ENCODE measurements at places on chromosomes 12 and 14.

DNA sequence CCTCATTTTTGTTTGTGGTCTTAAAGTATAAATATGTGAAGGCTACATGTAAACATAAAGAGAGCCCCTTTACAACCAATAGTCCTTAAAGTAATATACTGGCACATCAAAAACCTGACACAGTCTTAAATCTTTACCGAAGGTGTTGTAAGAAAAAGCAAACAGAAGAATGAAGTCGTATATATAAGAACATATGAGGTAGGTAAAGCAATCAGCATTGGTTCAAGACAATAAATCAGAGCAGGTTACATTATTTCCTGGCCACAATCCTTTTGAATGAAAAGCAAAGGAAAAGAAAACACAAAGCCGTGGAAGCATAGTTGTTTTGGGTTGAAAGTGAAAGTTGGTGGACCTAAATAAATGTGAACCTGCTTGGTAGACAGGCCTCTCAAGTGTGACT lies 183.7 kb upstream of the STXBP6 start:
- DNase-seq: no peak

DNA sequence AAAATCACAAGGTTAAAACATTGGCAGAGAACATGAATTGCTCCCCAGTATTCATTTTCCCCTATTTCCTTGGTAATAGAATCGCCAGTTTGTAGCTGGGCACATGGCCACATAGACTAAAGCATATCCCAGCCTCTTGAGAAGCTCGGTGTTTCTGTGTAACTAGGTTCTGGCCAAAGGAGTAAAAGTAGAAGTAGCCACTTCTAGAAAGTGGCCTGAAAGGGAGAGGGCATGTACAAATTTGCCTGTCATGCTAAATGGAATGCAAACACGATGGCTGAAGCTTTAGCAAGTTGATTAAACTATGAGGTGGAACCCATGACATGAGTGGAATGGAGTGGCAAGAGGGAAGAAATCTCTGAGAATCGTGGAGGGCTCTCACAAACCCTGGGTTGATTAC lies 173.7 kb upstream of the EGLN3 start:
- no peak for DNase-seq

- DNase-seq: no peak
Observed at GRCh38 chr14:42028607-42029006, 421.9 kb downstream of the LRFN5 start.

DNA sequence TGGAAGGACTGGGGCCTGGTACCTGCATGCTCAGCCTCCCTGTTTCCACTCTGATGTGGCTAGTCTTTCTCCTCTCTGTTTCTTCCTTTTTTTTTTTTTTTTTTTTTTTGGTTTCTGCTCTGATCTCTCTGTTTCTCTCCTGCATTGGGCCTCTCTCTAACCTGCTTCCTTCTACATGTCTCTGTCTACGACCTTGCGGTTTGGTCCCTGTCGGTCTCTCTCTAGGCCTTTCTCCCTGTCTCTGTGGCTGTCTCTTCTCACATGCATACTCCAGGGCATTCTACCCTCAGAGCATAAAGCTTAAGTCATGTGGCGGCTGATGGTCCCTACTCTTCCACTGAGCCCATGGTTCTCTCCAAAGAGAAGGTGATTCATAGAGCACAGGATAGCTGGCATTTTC lies 1096.6 kb downstream of the BCL11B start:
- no peak for DNase-seq

DNA sequence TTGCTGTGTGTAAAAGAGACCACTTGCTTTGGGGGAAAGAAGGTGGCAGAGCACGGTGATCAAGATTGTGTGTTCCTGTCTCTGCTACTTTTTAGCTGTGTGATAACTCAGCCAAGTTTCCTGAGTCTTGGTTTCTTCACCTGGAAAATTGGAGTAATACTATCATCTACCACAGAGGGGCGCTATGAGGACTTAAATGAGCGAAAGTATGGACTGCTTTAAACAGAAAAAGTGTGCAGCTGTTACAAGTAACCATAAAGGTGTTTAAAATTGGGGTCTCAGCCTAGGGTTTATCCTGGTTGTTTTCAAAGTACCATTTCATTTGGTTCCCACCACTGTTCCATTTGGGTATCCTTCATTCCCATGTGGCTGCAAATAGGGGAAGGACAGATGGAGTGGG lies 65.9 kb upstream of the WSCD2 start:
- no peak for DNase-seq

DNA sequence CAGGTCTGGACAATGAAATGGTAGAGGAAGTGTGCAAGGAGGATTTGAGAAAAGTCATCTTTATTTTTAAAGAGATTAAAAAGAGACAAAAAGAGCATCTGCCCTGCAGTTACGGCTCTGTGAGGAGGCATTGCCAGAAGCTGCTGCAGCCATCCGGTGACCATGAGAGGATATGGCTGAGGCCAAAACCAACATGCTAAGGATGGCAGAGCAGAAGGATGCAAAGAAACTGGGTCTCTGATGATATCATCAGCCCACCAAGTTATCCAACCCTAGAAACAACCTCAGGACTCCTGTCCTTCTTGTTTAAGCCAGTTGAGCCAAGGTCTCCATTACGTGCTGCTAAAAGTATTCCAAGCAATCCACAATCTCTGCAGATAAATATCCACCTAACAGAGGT lies 48.0 kb upstream of the CCND2 start:
- DNase-seq: no peak

GRCh38 chr12:124805876-124806668 lies 57.6 kb downstream of the SCARB1 start:
- no peak for DNase-seq

GRCh38 chr12:56221232-56221756 lies 428 bp downstream of the RNF41 start:
- peak; percentile 71 for DNase-seq

DNA sequence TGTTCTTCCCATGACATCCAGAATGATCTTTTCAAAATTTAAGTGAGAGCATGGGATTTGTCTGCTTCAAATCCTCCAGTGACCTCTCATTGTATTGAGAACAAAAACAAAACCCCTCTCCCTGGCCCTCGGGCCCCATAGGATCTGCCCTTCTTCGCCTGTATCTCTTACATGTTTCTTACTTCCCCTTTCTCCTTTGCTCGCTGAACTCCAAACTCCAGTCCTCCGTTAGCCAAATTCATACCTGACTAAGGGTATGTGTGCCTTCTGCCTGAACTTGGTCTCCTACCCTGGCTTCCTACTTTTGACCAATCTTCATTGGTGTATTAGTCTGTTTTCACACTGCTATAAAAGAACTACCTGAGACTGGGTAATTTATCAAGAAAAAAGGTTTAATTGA lies 13.2 kb upstream of the TSPAN11 start:
- DNase-seq: no peak

GRCh38 chr14:33569821-33570687 lies 380.8 kb downstream of the EGLN3 start:
- DNase-seq: no peak

DNA sequence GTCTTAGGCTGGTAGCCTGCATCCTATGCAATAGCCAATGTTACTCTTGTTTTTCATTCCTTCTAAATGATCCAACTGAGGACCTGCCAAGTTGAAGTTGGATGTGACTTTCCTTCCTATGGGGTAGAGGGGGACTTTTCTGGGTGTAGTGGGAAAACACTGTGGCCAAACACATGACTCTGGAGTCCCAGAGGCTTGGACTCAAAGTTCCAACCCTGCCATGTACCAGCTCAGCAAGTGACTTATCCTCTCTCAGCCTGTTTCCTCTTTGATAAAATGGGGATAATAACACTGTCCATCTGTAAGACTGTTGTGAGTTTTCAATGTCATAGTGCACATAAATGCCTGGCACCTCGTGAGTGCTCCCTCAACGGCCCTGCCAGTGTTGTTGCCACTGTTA lies 97.0 kb downstream of the ZFP36L1 start:
- no peak for DNase-seq

- no peak for DNase-seq
Observed at GRCh38 chr12:14941369-14941768, 3.0 kb upstream of the ERP27 start.

- DNase-seq: no peak
Observed at GRCh38 chr14:74601982-74602381, 10.1 kb downstream of the LTBP2 start.

GRCh38 chr12:46830731-46831334 lies 5.0 kb upstream of the SLC38A4 start:
- DNase-seq: no peak

DNA sequence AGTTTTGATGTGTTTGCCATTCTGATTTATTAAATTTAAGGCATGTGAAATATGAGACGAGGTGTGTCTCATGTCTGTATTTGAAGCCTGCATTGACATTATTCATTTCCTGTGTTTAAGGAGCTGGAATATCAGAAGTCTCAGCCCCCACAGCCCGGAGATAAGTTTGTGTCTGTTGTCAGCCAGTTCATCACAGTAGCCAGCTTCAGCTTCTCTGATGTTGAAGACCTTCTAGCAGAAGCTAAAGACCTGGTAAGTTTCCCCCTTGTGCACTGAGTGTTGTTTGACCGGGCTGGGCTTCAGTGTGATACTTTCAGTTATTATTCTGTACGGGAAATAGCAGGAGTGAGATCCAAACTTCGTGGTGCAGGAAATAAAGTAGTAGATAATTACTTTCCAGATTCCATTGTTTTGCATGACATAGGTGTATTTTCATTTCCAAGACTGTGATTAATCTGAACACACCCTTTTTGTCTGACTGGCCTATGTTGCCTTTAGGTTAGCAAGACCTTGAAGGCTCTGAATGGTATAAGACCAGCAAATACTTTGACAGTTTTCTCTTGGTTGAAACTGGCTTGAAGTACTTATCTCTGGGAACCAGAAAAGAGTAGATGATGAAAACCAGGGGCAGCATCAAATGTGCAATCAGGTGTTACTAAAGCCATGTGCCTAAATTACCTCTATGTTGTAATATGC lies 101.5 kb downstream of the GPR135 start:
- no peak for DNase-seq

GRCh38 chr14:48936362-48936761 lies 649.8 kb downstream of the RPS29 start:
- no peak for DNase-seq

- no peak for DNase-seq
Observed at GRCh38 chr14:63544591-63545299, 1.6 kb upstream of the PPP2R5E start.

Data from Right ventricle myocardium superior (tissue), 1 donor.